Fibroblast of lung (primary cell): ENCODE measurements at places on chromosomes 1 and 21. TPM values are rescaled to one million over a fixed set of nuclear protein-coding genes. Genes with fewer than 3 reads are reported as not detected.

Gene GSTM1
- 0.55 and 38.0 TPM in 2 replicates for polyA plus RNA-seq

Gene ZMYND12
- polyA plus RNA-seq, result 0.16 and 0.56 TPM in 2 replicates

Gene SYDE2
- polyA plus RNA-seq, result 2.9 and 3.6 TPM in 2 replicates

Gene TRIM63
- not detected in 2 replicates for polyA plus RNA-seq

Gene ZNF593OS
- polyA plus RNA-seq, result not detected in 2 replicates

Gene G0S2
- 3.9 and 11.0 TPM in 2 replicates for polyA plus RNA-seq

Gene INAVA
- 0.02 and 0.03 TPM in 2 replicates for polyA plus RNA-seq

Gene RIPPLY3
- 0.03 TPM in 1 of 2 replicates, not detected in the other for polyA plus RNA-seq

Gene LHX8
- not detected in 2 replicates for polyA plus RNA-seq

Gene CYP4X1
- polyA plus RNA-seq, result 0.02 TPM in 1 of 2 replicates, not detected in the other

Gene PGLYRP3
- not detected in 2 replicates for polyA plus RNA-seq

Gene UBASH3A
- not detected in 2 replicates for polyA plus RNA-seq
